ENCODE measurements at places on chromosomes 2 and 18.

DNA sequence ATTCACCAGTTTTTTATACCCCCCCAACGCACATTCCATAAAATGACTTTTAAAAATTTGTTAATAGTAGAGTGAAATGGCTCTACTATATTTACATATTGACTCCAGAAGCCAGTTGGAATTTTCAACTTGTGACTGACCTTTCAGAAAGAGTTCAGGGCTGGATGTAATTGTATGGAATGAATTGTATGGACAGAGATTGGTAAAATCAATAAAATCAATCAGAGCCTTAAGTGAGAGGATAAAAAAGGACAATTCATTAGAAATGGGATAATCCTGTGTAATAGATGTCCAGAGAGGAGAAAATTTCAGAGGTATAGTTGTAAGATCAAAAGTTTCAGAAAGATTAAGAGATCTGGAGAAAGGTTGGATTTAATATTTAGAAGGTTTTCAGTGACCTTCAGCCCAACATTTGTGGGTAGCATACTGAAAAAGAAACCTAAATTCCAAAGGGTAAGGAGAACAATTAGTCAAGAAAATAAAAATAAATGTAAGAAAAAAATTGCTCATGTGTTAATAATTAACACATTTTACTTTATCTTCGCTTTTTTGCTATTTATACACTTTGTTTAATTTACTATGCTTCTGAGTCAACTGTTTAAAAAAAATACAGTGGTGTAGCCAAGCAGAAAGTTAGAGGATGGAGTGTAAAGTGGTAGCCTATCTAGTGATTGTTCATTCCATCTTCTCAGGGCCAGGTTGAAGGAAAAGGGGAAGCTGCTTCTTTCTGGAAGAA is 385.4 kb upstream of the TMEFF2 start:
- no peak for DNase-seq

DNA sequence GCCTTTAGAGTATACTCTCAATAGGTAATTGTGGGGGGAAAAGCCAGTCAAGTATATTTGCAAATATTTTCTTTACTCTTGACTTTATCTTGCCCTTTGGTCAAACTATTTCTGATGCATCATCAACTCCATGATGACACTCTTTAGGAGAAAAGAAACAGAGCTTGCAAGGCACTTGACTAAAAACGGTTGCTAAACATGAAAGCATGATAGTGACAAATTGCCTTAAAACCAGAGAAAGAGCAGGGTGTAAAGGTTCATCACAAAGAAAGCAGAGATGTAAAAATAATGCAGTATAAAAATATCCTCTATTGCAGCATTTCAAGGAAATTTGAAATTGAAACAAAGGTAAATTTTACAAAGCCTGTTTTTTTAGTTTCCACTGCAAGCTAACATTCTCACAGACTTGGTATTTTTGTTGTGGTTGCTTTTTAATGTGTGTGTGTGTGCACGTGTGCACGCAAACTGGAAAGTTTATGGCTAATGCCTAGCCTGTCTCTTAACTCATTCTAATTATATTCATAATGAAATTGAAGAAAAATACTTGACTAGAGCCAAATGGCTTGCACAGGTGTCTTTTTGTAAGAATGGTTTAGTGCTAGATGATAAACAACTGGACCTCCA is 503.6 kb downstream of the ARHGAP15 start:
- no peak for DNase-seq

GRCh38 chr2:240642061-240642805 is 17.0 kb downstream of the GPR35 start:
- no peak for DNase-seq

DNA sequence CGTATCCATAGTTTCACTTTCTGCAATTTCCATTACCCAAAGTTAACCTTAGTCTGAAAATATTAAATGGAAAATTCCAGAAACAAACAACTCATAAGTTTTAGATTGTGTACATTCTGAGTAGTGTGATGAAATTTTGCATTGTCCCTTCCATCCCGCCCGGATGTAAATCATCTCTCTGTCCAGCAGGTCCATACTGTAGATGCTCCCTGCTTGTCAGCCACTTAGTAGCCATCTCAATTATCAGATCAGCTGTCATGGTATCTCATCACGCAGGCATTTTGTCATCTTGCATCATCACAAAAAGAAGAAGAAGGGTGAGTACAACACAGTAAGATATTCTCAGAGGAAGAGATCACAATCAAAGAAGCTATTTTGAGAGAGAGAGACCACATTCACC is 185.0 kb upstream of the STK17B start:
- DNase-seq: no peak

- DNase-seq: no peak
Observed at GRCh38 chr2:145685383-145686050, 1165.6 kb upstream of the ZEB2 start.

DNA sequence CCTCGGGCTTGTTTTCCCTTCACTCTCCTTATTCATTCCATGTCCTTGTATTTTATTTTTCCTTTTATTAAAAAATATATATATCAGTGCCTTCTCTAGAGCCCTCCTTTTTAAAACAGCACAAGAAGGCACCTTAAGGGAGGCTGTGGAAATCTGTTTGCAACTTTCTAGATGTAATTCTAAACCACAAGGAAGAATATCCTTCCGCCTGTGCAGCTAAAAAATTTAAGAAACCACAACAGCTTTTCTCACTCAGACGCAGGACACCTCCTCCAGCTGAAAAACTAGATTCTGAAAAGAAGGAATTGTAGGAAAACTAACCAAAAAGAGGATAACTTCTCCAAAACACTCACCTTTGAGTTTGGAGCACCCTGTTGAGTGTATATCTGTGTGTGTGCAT is 142.2 kb downstream of the BCL11A start:
- DNase-seq: no peak

GRCh38 chr2:212921061-212921460 is 230.4 kb downstream of the IKZF2 start:
- no peak for DNase-seq

DNA sequence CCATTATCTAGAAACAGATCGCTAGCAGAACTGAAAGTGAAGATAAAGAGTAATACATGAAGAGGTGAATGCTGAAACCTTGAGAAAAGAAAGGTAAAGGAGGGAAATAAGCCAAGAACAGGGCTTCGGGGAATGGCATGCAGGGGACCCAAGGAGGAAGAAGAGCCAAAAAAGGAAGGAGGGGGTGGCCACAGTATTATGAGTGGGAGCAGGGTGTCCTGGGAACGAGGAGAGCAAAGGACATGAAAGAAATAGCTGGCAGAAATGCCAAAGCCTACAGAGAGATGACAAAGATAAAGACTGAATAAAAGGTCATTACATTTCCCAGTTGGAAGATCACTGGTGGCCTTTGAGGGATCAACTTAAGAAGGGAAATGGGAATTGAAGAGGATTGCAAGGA is 82.9 kb downstream of the ACTR3 start:
- DNase-seq: no peak

DNA sequence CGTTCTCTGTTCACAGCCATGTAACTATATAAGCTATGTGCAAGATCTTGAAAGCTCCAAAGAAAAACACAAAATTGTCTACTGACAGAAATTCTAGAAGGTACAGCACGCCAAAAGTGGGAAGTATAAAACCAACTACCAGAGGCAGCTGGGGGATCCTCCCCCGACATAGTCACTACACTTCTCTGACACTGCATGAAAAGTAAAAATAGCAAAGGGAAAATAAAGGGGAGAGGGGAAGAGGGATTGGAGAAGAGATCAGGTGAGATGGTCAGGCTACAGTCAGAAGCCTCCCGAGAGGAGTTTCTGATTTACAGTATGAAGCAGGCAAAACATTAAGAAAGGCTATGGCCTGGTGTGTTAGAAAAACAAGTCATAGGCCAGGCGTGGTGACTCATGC is 39.8 kb upstream of the PCBP1 start:
- no peak for DNase-seq

DNA sequence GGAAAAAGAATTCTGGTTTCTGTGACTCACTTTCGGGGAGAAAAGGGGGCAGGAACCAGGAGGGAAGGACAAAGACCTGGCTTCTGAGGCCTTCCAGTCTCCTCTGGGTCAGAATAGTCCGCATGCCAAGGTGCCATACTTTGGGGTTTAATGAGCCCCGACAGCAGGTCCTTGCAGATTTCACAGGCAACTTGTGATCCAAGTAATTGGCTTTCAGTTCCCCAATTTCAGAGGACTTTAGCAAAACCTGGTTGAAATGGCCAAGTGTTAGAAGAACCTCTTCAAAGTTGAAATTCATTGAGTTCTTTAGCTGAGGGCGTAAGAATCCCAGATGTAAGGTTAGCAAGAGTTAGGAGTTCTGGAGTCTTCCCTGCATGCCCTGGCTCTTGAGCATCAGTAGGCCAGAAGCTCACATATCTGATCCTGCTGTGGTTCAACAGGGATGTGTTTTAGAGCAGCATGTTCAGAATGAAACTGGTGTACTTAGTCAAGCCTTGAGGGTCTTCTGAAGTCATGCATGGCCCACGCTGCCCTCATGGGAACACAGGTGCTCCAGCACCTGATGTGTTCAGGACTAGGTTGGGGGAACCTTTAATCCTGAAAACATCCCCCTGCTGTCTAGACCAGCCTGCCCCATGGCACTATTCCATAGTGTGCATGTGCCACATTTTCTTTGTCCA is 143.0 kb downstream of the NUP35 start:
- DNase-seq: no peak

GRCh38 chr2:231910771-231911170 is 15.4 kb downstream of the NPPC start:
- DNase-seq: no peak

DNA sequence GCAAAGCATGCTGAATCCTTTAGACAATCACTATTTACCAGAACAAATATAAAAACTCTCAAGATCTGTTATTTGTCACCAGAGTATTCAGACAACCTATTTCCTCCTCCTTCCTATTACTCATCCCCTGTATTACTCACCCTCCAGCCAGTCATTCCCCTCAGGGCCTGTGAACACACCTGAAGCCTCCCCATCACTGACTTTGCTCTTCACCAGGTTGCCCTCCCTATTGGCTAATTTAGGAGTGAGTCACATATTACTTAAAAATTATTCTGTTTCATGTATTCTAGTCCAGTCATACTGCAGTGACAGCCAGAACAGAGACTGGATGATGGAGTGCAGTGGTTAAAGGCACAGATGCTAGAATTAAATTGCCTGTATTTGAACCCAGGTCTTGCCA is 3.7 kb upstream of the ATG16L1 start:
- no peak for DNase-seq

- DNase-seq: no peak
Observed at GRCh38 chr2:239910404-239910803, 114.7 kb downstream of the NDUFA10 start.

DNA sequence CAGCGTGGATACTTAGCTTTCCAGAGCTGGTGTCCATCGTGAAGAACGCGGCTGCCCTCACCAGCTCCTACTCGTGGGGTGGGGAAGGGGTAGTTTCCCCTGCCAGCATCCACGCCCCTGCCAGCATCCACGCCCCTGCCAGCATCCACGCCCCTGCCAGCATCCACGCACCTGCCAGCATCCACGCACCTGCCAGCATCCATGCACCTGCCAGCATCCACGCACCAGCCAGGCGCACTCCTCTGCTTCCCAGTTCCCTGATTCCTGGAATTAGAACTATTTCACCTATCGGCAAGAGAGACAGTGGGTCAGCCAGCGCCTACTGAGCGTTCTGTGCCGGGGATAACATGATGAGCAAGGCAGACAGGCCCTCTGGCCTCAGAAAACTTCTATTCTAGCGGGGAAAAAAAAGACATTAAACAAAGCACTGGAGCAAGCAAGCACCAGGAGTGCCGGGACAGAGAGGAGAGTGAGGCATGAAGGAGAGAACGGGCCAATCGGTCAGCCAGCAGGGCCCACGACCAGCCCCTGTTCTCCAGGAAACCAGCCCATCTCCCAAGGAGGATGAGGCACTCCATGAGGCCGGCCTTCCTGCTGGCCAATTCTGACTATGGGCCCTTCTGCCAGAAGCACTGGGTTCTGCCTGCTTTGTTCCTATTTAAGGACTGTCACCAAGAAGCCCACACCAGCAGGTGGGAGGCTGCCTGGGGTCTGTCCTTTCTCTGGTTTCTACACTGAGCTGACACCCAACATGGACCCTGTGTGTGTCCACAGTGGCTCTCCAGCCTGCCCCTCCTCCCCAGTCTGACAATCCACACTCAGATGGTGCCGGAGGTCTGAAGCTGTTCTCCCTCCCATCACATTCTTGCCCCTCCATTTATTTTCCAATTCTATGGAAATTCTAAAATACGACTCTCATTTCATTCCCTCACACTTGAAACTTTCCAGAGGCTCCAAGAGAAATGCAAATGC is 78.4 kb upstream of the SALL3 start:
- DNase-seq: no peak

GRCh38 chr2:184402381-184402780 is 195.9 kb upstream of the ZNF804A start:
- no peak for DNase-seq

DNA sequence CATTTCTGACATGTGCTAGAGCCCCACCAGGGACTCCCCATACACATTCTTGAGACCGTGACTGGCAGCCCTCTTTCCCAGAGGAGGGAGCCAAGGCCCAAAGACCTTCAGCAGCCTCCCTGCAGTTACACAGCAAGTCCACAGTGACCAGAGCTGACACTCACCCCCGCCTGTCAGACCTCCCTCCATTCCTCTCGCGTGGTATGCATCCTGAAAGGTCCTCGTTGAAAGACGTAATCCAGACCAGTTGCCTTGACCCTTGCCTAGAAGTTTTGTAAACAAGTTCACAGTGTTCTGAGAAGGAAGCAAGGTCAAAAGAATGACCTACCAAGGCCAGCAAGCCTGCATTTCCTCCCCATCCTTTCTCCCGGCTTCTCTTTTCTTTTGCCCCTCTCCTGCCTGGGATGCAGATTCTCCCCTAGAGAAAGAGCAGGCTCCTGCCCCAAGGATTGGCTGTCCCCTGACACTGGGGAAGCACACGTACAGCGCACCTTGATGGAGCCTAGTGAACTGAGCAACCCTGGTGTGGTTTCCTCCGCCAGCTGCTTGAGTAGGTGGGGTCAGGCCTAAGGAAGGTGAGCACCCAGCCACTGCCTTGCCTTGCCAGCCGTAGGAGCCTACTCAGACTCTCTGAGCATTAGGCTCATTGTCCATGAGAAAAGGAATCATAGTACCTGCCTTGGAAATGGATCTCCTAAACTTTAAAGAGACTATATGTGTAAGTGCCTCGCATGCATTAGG is 18.3 kb downstream of the TRIB2 start:
- no peak for DNase-seq

DNA sequence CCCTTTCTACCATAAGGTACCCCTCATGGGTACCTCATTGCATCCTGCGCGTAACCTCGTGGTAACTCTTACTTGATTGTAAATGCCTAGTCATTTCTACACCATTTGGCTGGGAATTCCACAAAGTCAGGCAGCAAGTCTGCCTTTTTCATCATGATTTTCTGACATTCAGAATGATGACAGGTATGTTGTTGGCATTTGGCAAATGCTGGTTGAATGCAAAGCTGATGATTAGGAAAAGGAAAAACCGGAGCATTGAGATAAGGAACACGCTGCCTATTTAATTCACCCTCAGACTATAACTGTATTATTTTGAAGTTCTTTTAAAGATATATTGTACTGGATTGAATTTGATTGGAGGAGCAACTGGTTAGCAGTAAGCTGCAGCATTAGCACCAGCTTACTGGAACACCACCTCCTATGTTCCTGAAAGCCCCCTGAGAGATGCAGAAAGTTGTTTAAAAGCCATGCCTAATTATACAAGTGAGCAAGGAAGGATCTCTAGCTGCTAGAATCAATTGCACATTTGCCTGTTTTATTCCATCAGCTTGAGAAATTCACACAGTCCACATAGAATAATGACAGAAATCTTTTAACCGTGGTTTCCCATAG is 520.1 kb downstream of the LRP1B start:
- no peak for DNase-seq

GRCh38 chr2:176161825-176162626 is 4.9 kb downstream of the HOXD3 start:
- DNase-seq: no peak
